HepG2 (cell line): ENCODE measurements at places on chromosomes 13 and 19. TPM values are rescaled to one million over a fixed set of nuclear protein-coding genes. Genes with fewer than 3 reads are reported as not detected.

DNA sequence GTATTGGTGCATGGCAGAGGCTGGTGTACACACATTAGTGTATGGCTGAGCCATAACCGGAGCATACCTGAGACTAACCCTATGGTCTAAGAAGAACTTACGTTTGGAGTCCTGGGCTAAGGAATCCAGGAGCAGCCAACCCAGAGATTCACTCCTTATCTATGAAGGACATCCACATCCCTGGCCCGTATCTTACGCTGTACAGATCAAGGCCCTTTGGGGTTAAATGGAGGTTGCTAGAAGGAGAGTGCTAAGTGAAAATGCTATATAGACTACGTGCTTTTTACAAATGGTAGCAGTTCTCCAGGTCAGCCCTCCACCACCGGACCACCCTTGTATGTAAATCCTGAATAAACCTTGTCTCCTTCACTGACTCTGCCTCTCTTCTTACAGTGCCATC is 1.9 kb upstream of the SUGT1 start:
- H3K4me1 ChIP-seq, result peaks cover 33% of the 10 kb centered on the region
- peak overlapping the region; percentile 90 for H3K4me3 ChIP-seq
- H3K36me3 ChIP-seq, result 0 out of 3 replicates have a peak, but pooled peaks cover 7% of the 10 kb centered on the region
- no peak overlapping the region for H3K27ac ChIP-seq
- no peak for DNase-seq

DNA sequence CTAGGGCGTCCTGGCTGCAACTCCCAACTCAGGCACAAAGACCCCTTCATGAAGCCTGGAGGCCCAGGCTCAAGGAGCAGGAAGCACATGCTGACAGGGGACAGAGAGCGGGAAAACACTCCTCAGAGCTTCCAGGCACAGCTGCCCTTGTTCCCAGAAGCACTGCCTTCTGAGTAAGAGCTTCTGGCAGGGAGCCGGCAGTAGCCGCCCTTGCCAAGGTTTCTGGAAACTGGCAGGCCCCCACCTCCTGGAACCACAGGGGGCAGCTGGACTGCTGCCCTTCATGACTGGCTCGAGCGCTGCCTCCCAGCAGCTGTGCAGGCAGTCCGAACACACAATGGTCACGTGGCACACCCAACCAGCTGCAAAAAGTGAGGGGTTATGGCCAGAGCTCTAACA is 33.6 kb upstream of the EPHX3 start:
- H3K27ac ChIP-seq, result no peak overlapping the region
- H3K27me3 ChIP-seq, result no peaks in the 10 kb centered on the region
- no peak for DNase-seq
- peaks cover 90% of the 10 kb centered on the region; the same call in 2 of the 3 replicates for H3K36me3 ChIP-seq
- peaks cover 38% of the 10 kb centered on the region for H3K4me1 ChIP-seq

- no peak overlapping the region for H3K27ac ChIP-seq
- peaks cover 24% of the 10 kb centered on the region for H3K4me1 ChIP-seq
- no peak overlapping the region for H3K4me3 ChIP-seq
- H3K27me3 ChIP-seq, result no peaks in the 10 kb centered on the region
Observed at GRCh38 chr19:7963566-7963965, 20.1 kb upstream of the TIMM44 start.

DNA sequence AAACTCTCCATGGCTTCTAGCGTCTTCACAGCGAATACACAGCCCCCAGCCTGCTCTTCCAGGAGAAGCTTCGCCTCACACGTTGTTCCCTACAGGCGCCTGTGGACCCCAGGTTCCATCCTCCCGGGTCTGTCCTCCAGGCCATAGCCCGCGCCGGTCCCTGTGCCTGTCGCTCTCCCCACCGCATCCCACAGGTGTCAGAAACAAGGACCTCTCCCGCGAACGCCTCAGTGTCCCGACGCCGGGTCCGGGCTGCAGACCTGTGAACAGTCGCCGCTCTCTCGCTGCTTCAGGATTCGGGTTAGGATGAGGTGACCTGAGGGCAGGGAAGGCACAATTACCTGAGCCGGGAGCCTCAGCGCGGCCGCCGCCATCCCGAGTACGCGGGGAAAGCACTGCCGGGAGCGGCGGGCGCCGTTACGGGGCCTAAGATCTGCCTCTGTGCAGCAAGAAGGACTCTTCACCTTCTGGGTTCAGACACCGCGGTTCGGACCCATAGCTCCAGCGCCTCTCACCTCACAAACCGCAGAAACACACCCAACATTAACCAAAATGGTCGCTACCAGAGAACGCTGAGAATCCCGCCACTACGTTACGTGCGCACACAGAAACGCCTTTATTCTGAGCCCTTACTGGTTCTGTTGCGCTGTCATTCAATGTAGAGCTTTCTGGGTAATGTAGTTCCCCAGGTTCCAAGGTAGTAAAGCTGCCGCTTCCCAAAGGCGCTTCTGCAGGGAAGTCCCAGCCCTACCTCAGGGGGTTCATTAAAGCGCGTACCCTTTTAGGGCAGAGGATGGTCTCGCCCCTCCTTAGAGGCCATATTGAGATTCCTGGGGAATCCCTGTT is at the start of gene ZNF418:
ZNF418 (minus strand) TSS at position 583 of the 846 bp plus-strand sequence. CDS start 1,580 bp downstream, outside the sequence.
- no peaks in the 10 kb centered on the region for H3K27me3 ChIP-seq
- no peak within 1 kb of the TSS for H3K27ac ChIP-seq
- no peak within 1 kb of the TSS for H3K4me3 ChIP-seq
- H3K4me1 ChIP-seq, result no peaks in the 10 kb centered on the region

DNA sequence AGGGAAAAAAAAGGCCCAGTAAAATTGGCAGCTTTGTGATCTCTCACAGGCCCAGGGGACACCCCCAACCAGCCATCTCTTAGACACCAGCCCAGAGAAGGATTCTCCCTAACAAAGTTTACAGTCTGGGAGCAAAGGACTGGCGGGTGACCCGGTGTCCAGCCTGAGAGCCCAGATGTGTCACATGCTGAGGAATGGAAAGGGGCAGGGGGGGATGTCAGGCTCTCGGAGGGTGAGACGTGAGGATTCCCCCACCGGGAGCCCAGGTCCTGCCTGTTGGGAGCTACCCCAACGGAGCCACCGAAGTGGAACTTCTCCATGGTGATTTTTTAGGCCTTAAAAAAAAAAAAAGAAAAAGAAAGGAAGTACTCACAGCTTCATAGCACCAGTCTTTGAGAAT is 4.8 kb upstream of the CTXN1 start:
- no peak for DNase-seq
- H3K27me3 ChIP-seq, result no peaks in the 10 kb centered on the region
- no peak overlapping the region for H3K27ac ChIP-seq
- peaks cover 52% of the 10 kb centered on the region; the same call in 2 of the 3 replicates for H3K36me3 ChIP-seq

DNA sequence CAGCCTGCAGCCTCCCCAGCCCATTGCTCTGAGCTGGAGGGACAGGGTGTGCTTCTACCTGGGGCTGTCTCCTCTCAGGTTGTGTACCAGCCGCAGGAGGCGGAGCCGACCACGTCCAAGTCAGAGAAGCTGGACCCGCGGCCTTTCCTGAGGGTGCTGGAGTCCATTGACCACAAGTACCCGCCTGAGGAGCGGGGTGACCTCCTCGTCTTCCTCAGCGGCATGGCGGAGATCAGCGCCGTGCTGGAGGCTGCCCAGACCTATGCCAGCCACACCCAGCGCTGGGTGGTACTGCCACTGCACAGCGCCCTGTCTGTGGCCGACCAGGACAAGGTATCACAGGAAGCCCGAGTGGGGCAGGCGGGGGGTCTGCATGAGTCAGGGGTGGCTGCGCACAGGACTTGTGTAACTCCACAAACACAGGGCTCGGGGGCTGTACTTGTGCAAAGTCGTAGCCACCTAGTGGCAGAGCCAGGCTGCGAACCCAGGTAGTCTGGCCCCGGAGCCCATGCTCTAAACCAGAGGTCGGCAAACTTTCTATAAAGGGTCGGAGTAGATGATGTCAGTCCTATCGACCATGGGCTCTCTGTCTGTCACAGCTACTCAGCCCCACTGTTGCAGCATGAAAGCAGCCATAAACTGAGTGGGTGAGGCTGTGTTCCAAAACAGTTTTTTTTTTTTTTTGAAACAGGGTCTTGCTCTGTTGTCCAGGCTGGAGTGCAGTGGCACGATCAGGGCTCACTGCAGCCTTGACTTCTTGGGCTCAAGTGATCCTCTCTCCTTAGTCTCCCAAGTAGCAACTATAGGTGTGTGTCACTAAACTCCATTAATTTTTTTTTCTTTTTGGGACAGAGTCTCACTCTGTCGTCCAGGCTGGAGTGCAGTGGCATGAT is 8.9 kb downstream of the DHX34 start:
- no peaks in the 10 kb centered on the region for H3K27me3 ChIP-seq
- DNase-seq, result peak; percentile 22
- no peak overlapping the region for H3K27ac ChIP-seq
- no peak overlapping the region for H3K4me3 ChIP-seq
- H3K36me3 ChIP-seq, result peaks cover 37% of the 10 kb centered on the region
- peaks cover 12% of the 10 kb centered on the region for H3K4me1 ChIP-seq

DNA sequence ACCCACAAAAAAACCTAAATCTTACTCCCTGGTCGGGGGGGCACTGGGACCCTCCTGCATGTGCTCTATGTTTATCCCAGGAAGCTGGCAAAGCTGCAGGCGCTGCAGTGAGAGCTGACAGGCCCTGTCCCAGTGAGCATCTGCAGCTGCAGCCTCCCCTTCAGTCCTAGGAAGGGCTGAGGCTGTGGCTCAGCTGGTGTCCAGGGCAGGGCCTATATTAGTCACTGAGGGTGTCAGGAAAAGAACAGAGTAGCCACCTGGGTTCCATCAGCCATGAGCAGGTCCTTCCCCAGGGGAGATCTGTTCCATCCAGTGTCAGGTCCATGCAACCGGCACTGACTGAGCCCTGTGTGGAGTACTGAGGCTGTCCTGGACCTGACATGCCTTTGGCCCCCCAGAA is 120.5 kb downstream of the TNFRSF19 start:
- H3K36me3 ChIP-seq, result no peaks in the 10 kb centered on the region
- peaks cover 14% of the 10 kb centered on the region for H3K4me1 ChIP-seq
- no peak overlapping the region for H3K4me3 ChIP-seq
- H3K27me3 ChIP-seq, result no peaks in the 10 kb centered on the region
- H3K27ac ChIP-seq, result no peak overlapping the region

GRCh38 chr13:26881154-26881553 is 120.6 kb upstream of the GPR12 start:
- no peaks in the 10 kb centered on the region for H3K36me3 ChIP-seq
- H3K4me1 ChIP-seq, result no peaks in the 10 kb centered on the region
- H3K27ac ChIP-seq, result no peak overlapping the region
- H3K27me3 ChIP-seq, result peaks cover 2% of the 10 kb centered on the region; the same call in 1 of the 2 replicates

DNA sequence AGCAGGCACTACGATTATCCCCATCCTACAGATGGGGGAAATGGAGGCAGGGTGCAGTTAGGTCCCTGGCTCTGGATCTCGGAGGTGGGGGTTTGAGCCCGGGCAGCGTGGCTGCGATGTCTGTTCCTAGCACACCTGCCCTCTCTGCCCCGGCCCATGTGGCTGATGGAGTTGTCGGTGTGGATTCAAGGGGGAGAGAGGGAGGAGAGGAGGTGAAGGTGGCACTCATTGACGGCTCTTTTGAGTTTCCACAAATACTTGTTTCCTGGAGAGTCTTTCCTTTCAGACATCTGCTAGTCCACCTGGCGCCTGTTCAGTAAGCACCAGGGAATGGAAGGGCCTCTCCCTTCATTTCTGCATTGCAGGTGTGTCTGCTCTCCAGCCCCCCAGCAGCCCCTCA is 69.9 kb downstream of the ARHGEF18 start:
- DNase-seq, result no peak
- no peaks in the 10 kb centered on the region for H3K27me3 ChIP-seq
- no peak overlapping the region for H3K27ac ChIP-seq
- peaks cover 7% of the 10 kb centered on the region; the same call in 1 of the 3 replicates for H3K36me3 ChIP-seq
- no peak overlapping the region for H3K4me3 ChIP-seq
- peaks cover 14% of the 10 kb centered on the region for H3K4me1 ChIP-seq

GRCh38 chr13:21463424-21463823 is 4.3 kb upstream of the ZDHHC20 start:
- DNase-seq, result no peak
- no peaks in the 10 kb centered on the region for H3K27me3 ChIP-seq
- no peaks in the 10 kb centered on the region for H3K36me3 ChIP-seq
- no peak overlapping the region for H3K27ac ChIP-seq

- no peaks in the 10 kb centered on the region for H3K27me3 ChIP-seq
- no peak overlapping the region for H3K27ac ChIP-seq
- peaks cover 34% of the 10 kb centered on the region for H3K4me1 ChIP-seq
- DNase-seq, result no peak
Observed at GRCh38 chr19:13132471-13133180, 14.6 kb downstream of the NACC1 start.

GRCh38 chr19:11345122-11345803 is 805 bp downstream of the TMEM205 start:
- H3K36me3 ChIP-seq, result no peaks in the 10 kb centered on the region
- H3K27me3 ChIP-seq, result no peaks in the 10 kb centered on the region
- DNase-seq, result no peak
- peak overlapping the region; percentile 32 for H3K27ac ChIP-seq

DNA sequence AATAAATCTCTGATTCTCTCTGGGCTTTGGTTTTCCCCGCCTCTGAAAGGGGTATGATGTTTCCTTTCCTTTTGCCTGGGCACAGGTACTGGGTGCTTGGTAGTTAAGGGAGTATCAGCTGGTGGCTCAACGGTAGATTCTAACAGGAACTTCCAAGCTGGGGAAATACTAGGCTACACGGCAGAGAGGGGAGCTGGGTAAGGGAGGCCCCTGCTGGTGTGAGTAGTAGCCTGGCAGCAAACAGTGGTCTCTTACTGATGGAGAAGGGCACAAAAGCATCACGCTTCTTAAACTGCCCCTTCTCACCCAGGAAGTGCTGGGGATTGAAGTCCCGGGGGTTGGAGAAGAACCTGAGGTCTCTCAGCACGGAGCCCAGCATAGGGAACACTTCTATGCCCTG is 26.9 kb upstream of the CYP2A7 start:
- H3K4me3 ChIP-seq, result no peak overlapping the region
- H3K4me1 ChIP-seq, result no peaks in the 10 kb centered on the region
- no peak for DNase-seq
- no peaks in the 10 kb centered on the region for H3K36me3 ChIP-seq
- H3K27me3 ChIP-seq, result peaks cover 46% of the 10 kb centered on the region

DNA sequence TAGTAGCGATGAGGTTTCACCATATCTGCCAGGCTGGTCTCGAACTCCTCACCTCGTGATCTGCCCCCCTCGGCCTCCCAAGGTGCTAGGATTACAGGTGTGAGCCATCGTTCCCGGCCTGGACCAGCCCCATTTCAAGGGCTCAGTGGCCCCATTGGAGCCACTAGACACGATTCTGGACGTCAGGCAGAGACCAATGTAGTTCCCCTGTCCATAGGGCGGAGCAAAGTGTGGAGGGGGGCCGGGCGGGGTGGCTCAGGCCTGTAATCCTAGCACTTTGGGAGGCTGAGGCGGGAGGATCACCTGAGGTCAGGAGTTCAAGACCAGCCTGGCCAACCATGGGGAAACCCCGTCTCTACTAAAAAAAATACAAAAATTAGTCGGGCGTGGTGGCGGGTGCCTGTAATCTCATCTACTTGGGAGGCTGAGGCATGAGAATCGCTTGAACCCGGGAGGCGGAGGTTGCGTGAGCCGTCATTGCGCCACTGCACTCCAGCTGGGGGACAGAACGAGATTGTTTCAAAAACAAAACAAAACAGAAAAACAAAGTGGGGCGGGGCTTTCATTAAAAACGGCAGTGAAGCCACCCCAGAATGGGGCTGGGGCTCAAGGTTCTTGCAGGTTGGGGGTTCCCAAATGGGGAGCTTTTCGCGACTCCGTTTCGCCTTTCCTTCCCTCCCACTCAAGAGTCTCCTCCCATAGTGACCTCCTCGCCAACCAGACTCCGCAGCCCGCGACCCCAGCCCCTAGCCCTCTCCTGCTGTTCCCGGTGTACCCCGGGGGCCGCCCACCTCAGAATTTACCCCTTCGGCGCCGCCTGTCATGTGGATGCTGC is 758 bp upstream of the TECR start:
- peak overlapping the region; percentile 30 for H3K27ac ChIP-seq
- DNase-seq, result no peak
- peaks cover 27% of the 10 kb centered on the region for H3K4me1 ChIP-seq
- H3K27me3 ChIP-seq, result no peaks in the 10 kb centered on the region; the same call in 2 of the 3 replicates

Gene U2AF1L4
- polyA plus RNA-seq, result 14.2 and 15.4 TPM in 2 replicates

Gene ITPKC
- polyA plus RNA-seq, result 6.9 and 12.4 TPM in 2 replicates

Gene ZNF491
- 0.46 and 0.57 TPM in 2 replicates for polyA plus RNA-seq

Gene CYP2A6
- not detected in 2 replicates for polyA plus RNA-seq

Gene LILRA5
- polyA plus RNA-seq, result not detected in 2 replicates
